ENCODE measurements at places on chromosomes 16 and 17. TPM values are rescaled to one million over a fixed set of nuclear protein-coding genes. Genes with fewer than 3 reads are reported as not detected.

CALB2 gene
- 0.49 TPM for polyA plus RNA-seq

TMEM106A gene
- 8.3 TPM for polyA plus RNA-seq

VMP1 gene
- polyA plus RNA-seq, result 56.5 TPM

TK1 gene
- 28.7 TPM for polyA plus RNA-seq

RNF166 gene
- 17.3 TPM for polyA plus RNA-seq

MEIOB gene
- polyA plus RNA-seq, result 0.75 TPM

SLC52A1 gene
- polyA plus RNA-seq, result 0.11 TPM

SULT1A4 gene
- polyA plus RNA-seq, result 10.8 TPM

KRTAP17-1 gene
- not detected for polyA plus RNA-seq

ZNHIT3 gene
- 59.9 TPM for polyA plus RNA-seq

ACACA gene
- polyA plus RNA-seq, result 25.1 TPM

NPW gene
- 0.57 TPM for polyA plus RNA-seq

CHD9NB gene
- polyA plus RNA-seq, result 1.7 TPM

IRX3 gene
- 10.4 TPM for polyA plus RNA-seq

TRIM16 gene
- polyA plus RNA-seq, result 45.0 TPM

CIITA gene
- polyA plus RNA-seq, result 3.0 TPM

EVI2A gene
- 1.7 TPM for polyA plus RNA-seq

DNA sequence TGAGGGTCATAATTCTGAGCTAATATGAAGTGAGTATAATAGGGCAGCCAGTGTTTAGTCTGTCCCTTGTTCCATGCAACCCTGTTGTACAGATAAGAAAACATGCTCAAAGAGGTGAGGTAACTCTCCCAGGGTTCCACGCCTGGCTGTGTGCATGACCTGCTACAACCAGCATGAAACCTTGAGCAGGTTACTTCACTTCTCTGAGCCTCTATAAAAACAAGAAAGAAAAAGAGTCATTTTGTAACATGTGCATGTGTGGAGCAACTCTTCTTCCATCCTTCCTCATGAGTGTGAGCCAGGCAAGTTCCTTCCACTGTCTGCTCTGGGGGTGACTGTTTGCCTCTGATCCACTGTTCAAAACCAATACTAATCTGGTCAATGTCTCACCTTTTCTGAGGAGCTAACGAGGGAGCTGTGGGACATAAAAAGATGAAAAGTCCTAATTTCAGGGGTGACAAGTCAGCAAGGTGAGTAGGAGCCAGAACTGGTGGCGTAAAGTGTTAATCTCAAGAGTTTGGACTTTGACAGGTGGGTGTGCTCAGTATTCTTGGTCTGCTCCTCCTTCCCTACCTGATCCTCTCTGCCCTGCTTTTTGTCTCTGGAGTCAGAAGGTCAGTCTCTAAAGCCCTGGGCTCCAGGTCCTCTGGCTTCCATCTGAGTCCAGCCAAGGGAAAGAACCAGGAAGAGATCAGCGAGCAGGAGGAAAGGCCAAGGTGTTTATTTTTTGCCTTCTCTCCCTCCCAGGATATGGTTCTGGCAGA, 21.5 kb downstream of the GFOD2 start:
- no peak for DNase-seq

GRCh38 chr16:25643633-25644032, 48.1 kb upstream of the HS3ST4 start:
- DNase-seq, result no peak

DNA sequence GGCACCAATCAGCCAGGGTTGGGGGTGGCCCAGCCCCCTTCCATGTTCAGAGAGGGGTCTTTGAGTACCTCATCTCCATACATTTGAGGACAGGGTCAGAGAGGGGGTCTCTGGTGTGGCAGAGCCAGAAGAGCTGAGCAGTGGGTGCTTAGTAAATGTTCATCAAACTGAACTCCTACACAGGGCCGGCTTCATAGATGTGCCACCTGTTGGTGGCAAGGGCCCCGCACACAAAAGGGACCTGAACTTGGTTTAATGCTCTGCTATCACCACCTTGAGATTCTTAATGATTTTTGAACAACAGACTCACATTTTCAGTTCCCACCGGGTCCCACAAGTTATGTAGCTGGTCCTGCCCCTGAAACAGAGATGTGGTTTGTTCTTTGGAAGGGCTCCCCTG, 9.0 kb upstream of the C1QL1 start:
- DNase-seq, result no peak

- DNase-seq, result peak; percentile 93
Measured at GRCh38 chr17:29591737-29592608, 959 bp upstream of the ANKRD13B start.

DNA sequence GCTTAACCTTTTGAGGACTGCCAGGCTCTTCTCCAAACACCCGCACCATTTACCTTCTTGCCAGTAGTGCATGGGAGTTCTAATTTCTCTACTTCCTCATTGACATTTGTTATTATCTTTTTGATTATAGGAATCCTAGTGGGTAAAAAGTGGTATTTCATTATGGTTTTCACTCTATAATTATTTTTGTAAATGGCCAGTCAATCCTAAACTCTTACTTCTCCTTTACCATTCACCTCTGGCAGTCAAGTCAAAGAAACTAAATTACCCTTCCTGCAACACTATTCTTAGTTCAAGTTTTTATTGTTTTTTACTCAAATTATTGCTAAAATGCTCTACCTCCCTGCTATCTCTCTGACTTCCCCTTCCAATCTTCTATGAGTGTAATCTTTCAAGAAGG, 29.8 kb upstream of the ANKFY1 start:
- no peak for DNase-seq

GRCh38 chr17:45143767-45144198, 4.5 kb upstream of the HEXIM1 start:
- peak; percentile 95 for DNase-seq

- no peak for DNase-seq
Measured at GRCh38 chr16:85905110-85906095, 6.4 kb downstream of the IRF8 start.

DNA sequence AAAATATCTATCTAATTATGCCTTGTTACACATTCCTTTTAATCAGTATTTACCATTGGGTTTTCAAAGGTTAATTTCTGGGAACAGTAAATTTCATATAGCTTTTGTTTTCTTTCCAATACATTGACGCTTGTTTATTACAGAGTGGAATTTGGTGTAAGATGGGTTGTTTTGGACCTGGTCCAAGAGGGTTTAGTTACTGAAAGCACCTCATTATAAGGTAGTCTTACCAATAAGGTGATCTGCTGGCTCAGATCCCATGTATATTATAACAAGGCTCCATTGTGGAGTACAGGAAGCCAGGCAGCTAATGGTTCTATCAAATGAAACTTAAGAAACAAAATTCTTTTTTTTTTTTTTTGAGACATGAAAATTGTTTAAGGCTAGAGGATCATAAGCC, 87.3 kb upstream of the NACA2 start:
- no peak for DNase-seq

- DNase-seq, result no peak
Measured at GRCh38 chr17:80221351-80222105, 1.3 kb downstream of the SLC26A11 start.

GRCh38 chr17:36661047-36661666, 59.8 kb downstream of the MRM1 start:
- no peak for DNase-seq

- DNase-seq, result no peak
Measured at GRCh38 chr17:42453439-42453838, 5.2 kb upstream of the ATP6V0A1 start.

- no peak for DNase-seq
Measured at GRCh38 chr17:57448759-57449283, 192.5 kb downstream of the MSI2 start.

DNA sequence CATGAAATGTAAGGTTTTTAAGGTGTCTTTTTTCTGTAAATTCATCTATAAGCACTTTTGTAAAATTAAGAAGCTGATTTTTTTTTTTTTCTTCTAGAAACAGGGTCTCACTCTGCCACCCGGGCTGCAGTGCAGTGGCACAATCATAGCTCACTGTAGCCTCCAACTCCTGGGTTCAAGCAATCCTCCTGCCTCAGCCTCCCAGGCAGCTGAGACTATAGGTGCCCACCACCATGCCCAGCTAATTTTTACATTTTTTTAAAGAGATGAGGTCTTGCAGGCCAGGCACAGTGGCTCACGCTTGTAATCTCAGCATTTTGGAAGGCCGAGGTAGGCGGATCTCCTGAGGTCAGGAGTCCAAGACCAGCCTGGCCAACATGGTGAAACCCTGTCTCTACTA, 4.5 kb upstream of the CYB5B start:
- no peak for DNase-seq

- DNase-seq, result no peak
Measured at GRCh38 chr16:72299684-72300243, 127.8 kb upstream of the PMFBP1 start.

- peak; percentile 52 for DNase-seq
Measured at GRCh38 chr16:81384006-81384405, 60.6 kb upstream of the CMIP start.

DNA sequence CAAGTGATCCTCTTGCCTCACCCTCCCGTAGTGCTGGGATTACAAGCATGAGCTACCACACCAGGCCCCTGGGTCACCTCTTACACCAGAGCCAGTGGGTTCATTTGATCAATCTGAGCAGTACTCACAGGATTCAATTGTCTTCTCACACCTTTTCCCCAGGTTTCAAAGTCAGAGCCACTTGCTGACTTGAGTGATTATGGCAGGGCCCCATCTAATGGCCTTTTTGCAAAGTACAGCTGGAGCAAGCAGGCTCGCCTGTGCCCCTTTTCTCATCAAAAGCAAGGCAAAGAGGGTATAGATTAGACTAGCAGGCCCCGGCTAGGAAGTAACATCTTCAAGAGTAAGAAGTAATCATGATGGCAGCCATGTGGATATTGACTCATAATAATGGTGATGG, 114.8 kb upstream of the NOL11 start:
- DNase-seq, result no peak

DNA sequence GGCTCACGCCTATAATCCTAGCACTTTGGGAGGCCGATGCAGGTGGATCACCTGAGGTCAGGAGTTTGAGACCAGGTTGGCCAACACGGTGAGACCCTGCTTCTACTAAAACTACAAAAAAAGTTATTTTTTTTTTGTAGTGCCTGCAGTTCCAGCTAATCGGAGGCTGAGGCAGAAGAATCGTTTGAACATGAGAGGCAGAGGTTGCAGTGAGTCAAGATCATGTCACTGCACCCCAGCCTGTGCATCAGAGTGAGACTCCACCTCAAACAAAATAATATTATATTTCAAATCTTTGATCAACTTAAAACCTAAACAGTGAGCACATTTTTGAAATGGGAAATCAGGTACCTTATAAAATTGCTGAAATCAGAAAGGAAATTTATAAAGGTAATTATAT, 36.5 kb downstream of the NCOR1 start:
- no peak for DNase-seq

- no peak for DNase-seq
Measured at GRCh38 chr17:69418535-69418934, 4.0 kb downstream of the MAP2K6 start.

- peak; percentile 77 for DNase-seq
Measured at GRCh38 chr16:49698931-49699840, 156.7 kb downstream of the ZNF423 start.

DNA sequence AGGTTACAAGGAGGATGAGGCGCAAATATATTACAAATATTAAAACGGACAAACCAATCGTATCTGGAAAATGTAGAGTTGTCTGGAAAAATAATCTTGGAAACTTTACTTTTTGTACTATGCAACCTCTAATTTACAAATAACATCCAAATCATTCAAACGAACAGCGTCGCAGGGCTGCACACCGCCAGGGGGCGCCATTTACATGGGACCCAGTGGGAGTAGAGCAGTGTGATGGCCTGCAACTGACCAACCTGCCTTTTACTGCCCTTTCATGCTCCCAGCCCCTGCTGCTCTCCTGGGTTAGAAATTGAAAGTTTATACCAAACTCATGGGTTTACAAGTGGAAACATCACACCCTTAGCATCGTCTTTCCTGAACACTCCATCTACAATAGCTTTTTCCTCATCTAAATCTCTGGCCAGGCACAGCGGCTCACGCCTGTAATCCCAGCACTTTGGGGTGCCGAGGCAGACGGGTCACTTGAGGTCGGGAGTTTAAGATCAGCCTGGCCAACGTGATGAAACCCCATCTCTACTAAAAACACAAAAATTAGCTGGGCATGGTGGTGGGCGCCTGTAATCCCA, 10.0 kb downstream of the PITPNC1 start:
- DNase-seq, result peak; percentile 40

DNA sequence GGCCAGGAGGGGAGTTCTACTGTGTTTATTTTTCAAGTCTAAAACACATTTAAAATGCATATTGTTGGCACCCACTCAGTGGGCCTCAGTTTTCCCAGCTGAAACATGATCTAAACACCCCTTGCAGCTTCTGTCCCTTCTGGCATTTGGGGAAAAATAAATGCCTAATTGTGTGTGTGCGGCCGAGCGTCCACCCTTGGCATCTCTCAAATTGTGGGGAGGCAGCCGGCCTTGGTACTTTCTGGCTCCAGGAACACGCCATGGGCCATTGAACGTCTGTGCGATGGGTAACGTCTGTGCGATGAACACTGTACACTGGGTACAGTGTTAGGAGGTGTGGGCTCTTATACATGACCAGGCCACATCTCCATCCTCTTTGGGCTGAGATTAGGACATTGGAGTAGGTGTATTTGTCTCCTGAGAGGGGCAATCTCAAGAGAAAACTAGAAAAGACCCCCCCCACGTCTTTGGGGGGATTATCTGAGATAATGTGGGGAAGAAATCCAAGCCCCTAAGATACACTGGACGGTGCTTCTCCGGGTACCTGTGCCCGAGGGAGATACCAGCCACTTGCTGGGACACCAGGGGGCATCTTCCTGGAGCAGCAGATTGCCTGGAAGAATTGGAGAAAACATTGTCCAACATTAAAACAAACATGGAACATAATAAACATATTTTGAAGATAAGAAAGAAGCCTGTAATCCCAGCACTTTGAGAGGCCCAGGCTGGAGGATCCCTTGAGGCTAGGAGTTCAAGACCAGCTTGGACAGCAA, 54.9 kb downstream of the RAB11FIP4 start:
- no peak for DNase-seq

- no peak for DNase-seq
Measured at GRCh38 chr17:74610108-74610507, 13.4 kb downstream of the CD300E start.

DNA sequence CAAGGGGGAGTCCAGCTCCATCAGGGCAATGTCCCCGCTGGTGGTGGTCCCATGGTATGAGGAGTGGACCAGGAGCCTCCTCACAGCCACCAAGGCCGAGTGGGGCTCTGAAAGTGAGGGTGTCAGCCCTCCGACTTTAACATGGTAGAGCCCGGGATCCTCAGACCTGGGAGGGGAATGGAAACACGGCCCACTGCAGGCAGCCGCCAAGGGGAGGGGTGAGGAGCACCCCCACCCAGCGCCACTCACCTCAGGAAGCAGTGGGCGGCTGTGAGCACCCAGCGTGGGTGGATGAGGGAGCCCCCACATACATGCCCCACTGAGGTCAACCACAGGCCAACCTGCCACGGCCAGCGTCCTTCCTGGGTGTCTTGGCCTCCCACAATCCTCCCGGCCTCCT, 10.8 kb downstream of the ZG16B start:
- DNase-seq, result no peak

GRCh38 chr16:14304891-14305460, 233.9 kb downstream of the MRTFB start:
- DNase-seq, result no peak

GRCh38 chr17:79093270-79093669, 18.6 kb downstream of the ENGASE start:
- DNase-seq, result no peak

- peak; percentile 84 for DNase-seq
Measured at GRCh38 chr16:67372664-67373063, 20.6 kb downstream of the TPPP3 start.

GRCh38 chr16:50712956-50713355, 19.6 kb downstream of the NOD2 start:
- no peak for DNase-seq

All from muscle of leg (tissue), 16 donors.